ENCODE measurements at places on chromosomes 13 and 19.
A peak's percentile ranks its signal among the peaks of the same experiment; 100 is the strongest.

GRCh38 chr13:93450191-93450621, 223.6 kb downstream of the GPC6 start:
- DNase-seq = no peak

GRCh38 chr13:23715762-23716235, 145.6 kb downstream of the TNFRSF19 start:
- no peak for DNase-seq

GRCh38 chr19:5096536-5096935, 127.6 kb downstream of the KDM4B start:
- DNase-seq = no peak

DNA sequence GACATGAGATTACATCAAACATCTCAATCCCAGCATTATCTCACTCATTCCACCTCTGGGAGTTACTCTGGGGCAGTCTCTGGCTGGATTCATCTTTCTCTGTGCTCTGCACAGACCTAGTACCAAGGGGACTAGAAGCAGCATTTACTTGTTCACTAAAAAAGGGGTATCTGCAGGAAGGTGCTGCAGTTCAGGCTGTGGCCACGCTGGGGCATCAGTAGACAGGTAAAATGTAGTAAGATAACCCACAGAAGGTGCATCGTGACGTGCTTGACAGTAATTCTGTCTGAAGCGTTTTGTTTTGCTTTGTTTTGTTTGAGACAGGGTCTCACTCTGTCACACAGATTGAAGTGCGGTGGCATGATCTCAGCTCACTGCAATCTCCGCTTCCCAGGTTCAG, 29.3 kb downstream of the ZNF564 start:
- no peak for DNase-seq

DNA sequence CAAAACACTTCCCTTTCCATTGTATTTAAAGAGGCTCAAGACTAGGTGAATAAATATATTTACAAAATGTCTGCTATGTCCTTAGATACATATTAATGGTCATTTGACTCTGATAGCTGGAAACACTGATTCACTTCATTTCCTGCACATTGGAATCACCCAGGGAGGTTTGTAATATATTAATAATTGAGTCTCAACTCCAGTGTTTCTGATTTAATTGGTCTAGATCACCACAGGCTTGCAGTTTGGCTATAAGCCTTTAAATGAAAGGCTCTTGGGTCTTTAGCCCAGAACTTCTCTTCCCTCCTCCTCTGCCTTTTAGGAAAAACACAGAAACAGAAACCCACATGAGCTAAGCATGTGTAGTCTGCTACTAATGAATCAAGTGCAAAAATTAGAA, 378.0 kb downstream of the TBC1D4 start:
- DNase-seq = no peak

DNA sequence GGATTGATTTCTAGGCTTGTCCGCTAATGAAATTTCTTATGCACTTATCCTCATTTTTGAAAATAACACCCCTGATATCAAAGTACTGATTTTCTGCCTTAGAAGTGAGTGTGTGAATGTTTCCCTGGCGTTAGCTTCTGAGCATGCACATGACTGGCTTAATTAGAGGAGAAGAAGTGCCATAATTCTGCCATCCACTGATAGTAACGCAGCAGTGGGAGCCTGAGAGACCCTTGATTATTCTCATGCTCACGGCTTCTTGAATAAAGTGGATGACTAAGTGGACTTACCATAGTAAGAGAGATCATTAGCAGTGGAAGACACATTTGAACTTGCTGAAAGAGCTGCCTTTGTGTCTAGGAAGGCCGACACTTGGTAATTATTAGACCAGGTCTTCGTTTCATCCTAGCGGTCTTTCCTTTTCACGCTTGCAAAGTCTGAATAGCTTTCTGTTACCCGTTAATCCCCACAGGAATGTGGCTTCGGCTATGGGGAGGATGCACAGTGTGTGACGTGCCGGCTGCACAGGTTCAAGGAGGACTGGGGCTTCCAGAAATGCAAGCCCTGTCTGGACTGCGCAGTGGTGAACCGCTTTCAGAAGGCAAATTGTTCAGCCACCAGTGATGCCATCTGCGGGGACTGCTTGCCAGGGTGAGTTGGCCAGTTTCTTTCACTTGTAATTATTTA, 45.3 kb downstream of the TNFRSF19 start:
- no peak for DNase-seq

DNA sequence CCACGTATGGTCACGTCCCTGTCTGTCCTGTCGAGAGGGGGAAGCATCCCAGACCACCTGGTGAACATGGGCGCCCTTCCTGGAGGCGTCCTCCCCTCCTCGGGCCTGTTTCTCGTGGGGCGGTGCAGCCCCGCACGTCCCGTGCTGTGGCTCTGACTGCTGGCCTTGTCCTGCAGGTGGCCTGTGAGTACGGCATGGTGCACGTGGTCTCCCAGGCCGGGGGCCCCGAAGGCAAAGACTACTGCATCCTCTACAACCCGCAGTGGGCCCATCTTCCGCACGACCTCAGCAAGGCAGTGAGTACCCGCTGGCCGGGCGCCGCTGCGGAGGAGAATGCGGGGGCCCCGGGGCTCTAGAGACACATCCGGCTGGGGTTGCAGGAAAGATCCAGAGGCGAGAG, 5.9 kb downstream of the SPPL2B start:
- no peak for DNase-seq

- DNase-seq = peak; percentile 87
Measured at GRCh38 chr19:38769635-38770211, 3.6 kb downstream of the LGALS7 start.

GRCh38 chr19:46608581-46609345, 7.6 kb downstream of the CALM3 start:
- no peak for DNase-seq

DNA sequence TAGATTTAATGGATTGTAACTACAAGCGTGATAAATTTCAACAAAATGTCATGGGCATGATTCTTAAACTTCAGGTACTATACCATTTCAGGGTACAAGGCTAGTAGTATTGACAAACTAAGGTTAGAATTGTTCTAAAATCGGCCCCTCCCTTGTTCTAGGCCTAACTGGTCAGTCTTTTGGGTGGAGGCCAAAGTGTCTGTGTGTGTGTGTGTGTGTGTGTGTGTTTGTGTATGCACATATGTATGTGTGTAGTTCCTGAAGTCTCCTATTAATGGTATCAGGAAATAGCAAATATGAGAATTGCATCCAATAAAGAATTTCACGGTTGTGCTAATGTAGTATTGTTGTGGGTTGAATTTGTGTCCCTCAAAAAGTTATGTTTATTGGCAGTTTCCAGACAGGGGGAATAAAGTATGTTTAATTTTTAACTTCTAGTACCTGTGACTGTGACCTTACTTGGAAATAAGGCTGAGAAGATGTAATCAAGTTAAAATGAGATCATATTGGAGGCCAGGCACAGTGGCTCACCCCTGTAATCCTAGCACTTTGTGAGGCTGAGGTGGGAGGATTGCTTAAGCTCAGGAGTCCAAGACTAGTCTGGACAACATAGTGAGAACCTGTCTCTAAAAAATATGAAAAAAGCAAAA, 119.2 kb downstream of the KLF5 start:
- DNase-seq = no peak

DNA sequence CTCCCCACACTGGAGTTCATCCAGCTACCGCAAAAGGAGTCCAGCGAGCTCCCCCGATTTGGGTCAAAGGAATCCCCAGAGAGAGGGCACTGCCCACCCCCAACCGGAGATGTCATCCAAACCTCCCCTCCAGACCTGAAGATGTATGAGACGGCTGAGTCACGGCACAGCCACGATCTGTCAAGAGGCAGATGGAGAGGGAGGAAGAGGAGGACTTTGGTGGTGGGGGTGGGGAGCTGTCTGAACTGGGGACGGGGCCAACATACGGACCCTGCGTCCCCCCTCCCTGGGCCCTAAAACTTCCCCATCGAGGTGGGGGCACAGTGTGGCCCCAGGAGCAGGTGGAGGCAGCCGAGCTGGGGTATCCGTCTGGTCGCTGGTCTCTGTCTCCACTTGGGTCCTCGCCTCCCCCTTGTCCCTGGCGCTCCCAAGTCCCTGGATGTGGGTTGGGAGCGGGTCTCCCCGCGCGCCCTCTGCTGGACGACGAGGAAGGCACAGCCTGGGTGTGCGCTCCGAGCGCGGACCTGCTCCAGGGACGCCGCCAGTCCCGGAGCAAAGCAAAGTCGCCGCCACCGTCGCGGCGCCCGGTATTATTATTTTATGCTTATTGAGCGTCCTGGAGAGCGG, 3.8 kb downstream of the PDE4A start:
- DNase-seq = peak; percentile 52

DNA sequence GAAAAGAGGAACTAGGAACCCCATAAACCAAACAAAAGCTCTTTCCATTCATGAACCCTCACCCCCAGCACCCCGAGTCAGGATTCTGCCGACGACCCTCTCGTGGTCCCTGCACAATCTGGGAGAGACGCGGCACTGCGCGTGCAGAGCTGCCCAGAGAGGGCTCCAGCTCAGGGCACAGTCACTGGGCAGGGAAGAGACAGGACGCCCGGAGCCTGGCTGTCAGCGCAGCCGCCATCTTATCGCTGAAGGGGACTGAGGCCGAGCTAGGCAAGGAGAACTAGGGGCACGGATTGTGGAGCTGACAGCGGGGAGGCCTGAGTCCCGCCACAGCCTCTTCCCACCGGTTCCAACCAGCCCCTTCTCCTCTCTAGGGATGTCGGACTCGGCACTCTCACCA, 349 bp downstream of the ZNF98 start:
- no peak for DNase-seq

DNA sequence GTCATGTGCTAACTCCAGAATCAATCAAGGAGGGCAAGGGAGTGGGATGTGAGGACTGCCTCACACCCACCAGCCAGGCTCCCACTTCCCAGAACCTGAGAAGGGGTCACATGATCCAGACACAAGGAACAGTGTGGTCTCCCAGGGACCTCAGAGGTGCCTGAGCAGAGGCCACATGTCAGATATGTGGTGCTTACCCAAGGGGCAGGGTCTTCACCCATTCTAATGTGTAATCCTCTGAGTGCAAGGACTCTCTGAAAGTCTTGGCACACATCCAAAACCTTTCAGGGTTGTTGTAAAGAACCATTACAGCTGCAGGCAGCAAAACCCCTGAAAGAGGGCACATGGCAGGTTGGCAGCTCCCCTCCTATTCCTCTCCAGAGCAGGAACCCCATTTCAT, 656.6 kb downstream of the UQCRFS1 start:
- DNase-seq = no peak

GRCh38 chr19:13670846-13671245, 93.5 kb upstream of the MRI1 start:
- DNase-seq = no peak

GRCh38 chr19:6737873-6738786, 750 bp upstream of the GPR108 start:
- DNase-seq = peak; percentile 59

- no peak for DNase-seq
Measured at GRCh38 chr19:41755328-41755913, at the start of gene CEACAM6. CEACAM6 (plus strand) TSS chr19:41755530; CDS start chr19:41755639, 109 bp downstream.

GRCh38 chr13:38804061-38804460, 117.2 kb downstream of the FREM2 start:
- no peak for DNase-seq

DNA sequence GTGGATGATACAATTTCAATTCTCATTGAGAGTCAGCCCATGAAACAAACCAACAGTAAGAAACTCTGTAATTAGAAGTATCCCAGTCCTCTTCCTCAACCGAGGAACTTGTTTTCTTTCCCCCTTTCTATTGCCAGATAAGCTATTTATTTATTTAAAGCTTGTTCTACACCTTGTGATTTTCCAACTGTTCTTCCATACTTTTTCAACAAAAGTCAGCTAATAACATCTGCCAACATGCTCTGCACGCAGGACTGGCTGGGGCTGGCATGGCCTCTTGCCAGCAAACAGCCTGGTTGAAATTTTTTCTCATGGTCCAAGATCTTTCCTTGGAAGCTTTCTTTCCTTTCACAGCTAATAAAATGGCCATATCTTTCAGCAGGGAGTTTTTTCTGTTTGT, 2.9 kb upstream of the IRS2 start:
- no peak for DNase-seq

DNA sequence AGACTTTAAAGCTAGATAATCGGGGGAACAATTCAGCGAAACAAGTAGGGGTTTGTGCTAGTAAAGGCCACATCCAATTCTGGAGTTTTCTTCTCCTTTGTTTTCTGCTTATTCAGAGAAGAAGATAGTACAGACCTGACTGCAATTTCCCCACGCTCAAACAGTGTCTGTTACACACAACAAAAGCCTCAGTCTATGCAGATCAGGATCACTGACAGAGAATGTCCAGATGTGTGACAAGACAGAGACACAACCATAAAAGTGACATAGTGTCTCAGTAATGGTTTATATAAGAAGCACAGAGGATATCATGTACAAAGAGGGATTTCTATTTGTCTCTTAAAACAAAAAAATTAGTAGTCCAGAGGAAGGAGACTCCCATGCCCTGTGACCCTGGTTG, 70.7 kb upstream of the GTF3A start:
- no peak for DNase-seq

- DNase-seq = no peak
Measured at GRCh38 chr13:25848812-25849745, 202.7 kb downstream of the SHISA2 start.

- DNase-seq = no peak
Measured at GRCh38 chr13:49693191-49693733, 2.0 kb upstream of the EBPL start.

DNA sequence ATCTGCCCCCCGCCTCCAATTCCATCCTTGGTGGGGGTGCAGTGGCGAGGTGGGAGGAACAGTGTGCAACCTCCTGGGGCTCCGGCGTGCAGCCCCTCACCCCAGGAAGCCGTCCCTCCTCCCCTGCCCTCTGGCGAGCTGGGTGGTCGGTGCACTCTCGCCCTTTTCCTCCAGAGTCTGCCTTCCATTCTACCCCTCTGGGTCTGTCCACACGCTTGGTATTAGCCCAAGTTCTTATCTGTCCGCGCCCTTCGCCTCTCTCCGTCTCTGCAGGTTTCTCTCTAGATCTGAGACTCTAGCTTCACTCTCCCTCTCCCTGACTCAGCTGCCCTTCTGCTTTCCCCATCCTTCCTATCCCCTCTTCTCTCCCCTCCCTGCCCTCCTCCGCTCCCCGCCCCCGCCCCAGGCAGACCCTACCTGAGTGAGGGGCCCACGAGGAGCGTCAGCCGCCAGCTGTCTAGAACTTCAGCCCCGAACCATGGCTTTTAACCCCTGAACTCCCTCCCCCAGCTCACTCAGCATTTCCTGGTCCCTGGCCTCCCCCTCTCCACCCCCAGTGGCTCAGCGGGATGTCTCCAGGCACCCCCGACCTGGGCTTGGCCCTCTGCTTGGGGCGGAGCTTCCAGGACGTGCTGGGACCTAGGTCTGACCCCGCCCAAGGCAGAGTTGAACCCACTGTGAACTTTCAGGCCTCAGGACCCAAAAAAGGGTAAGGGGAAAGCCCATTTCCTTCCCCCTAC, 499 bp upstream of the KLK13 start:
- DNase-seq = no peak

- no peak for DNase-seq
Measured at GRCh38 chr19:32172566-32173160, 172.7 kb upstream of the ZNF507 start.

- no peak for DNase-seq
Measured at GRCh38 chr13:111255228-111255790, 65.1 kb upstream of the TEX29 start.

- DNase-seq = no peak
Measured at GRCh38 chr13:68046903-68047302, 816.8 kb upstream of the PCDH9 start.

GRCh38 chr19:17215127-17215971, at the start of gene USE1:
USE1 (plus strand) TSS chr19:17215357; CDS start chr19:17215406, 49 bp downstream.
- peak; percentile 80 for DNase-seq
